ENCODE measurements at places on chromosomes 1 and 21.

DNA sequence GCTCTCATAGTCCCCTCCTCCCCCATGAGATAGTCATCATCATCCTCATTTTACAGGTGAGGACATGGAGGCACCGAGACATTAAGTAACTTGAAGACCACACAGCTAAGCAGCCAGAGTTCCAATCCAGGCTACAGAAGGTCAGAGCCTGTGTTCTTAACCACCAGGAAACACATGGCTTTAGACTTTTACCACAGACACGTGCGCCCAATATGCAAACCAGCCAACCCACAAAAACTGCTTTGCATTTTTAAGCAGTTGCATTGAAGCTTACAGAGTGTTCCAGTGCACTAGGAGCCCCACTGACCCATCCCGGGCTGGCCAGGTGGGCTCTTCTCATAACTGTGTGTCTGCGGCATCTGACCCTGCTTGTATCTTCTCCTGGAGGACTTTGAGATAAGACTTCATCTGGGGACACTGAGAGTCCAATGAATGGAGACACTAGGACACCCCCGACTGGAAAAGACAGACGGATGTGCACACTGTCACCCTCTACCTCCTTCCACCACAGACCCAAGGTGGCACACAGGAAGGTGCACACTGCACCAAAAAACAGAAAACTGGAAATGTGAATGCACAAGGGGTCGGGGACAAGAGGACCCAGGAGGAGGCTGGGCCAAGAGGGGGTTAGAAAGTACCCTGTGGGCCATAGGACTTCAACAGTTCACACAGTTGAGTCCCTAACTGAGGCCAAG is 56.4 kb downstream of the ETS2 start:
- DNase-seq, result no peak

DNA sequence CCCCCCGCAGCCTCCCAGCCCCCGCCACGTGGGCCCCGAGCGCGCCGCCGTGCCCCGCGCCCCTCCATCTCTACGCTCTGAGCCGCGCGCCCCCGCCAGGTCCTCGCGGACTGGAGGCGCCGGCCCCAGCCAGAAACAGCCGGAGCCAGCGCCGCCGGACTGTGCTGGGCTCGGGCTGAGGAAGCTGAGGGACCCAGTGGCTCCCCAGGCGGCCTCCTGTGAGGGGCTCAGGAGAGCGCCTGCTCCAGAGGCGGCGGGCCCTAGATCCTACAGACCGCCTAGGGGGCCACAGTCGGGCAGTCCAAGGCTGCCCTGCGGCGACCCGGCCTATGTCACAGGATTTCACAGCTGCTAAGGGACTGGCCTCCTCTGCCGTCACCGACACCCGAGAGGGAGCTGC is 82.1 kb downstream of the NENF start:
- no peak for DNase-seq

GRCh38 chr1:207346513-207346912 is 25.0 kb downstream of the CD55 start:
- DNase-seq, result no peak

DNA sequence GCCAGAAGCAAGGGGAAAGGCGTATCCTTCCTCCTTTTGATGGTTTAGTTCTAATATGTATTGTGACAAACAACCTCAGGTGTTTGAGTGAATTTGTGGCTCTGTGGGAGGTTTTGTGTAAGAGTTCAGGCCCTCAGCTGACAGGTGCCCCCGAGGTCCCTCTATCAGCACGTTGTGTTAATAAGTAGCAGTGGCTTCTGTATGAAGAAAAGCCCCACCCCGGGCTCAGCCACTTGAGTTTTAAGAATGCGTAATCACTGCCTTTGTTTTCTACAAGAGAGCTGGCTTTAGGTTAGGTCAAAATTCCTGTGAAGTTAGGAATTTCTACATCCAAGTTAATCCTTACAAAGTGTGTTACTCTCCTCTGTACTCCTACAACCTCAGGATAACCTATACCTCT is 92.4 kb upstream of the PGBD5 start:
- no peak for DNase-seq

GRCh38 chr1:32448773-32449456 is 16.0 kb upstream of the ZBTB8B start:
- no peak for DNase-seq

- no peak for DNase-seq
Observed at GRCh38 chr1:183070234-183070922, 47.2 kb downstream of the LAMC1 start.

- DNase-seq, result no peak
Observed at GRCh38 chr1:159930634-159931033, 5.3 kb upstream of the TAGLN2 start.

- DNase-seq, result no peak
Observed at GRCh38 chr1:160716013-160716412, 4.4 kb upstream of the CD48 start.

- no peak for DNase-seq
Observed at GRCh38 chr1:30464187-30464617, 259.2 kb downstream of the MATN1 start.

- DNase-seq, result no peak
Observed at GRCh38 chr1:101236516-101237228, at the start of gene S1PR1. Gene S1PR1, plus strand, starts transcription at chr1:101237019. Its CDS starts 1,966 bp downstream, at chr1:101238985.

Measured in iPS DF 6.9 (cell line).